KBM-7 (cell line): ENCODE measurements at places on chromosomes 1 and 21.

DNA sequence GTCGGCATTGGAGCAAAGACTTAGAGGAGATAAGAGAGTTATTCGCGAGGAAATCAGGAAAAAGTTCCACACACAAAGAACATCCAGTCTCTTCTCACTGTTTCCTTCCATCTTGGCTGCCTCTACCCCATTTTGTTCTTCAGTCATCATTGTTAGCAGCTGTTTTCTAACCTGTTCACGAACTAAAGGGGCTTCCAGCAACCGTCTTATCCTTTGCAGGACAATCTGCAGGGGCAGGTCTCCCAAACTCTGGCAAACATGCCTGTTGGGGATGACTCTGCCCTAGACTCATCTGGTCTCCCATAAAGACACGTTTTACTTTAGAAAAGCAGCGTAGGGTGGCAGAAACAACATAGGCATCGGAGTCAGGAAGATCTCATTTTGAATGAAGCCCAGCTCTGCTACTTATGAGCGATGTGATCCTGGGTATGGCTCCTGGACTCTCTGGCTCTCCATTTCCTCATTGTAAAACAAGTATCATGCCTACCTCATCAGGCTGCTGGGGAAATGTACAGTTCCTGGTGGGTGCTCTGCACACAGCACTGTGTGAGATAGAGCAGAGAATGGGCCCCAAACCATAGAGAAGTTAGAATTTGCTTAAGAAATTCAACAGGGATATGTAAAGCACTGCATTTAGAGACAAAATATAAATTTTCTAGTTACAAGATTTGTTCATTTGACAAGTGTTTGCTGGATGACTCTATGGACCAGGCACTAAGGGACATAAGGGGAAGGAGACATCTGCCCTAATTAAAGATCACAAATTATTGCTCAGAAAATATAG lies 59.7 kb downstream of the MEF2D start:
- no peak for DNase-seq

DNA sequence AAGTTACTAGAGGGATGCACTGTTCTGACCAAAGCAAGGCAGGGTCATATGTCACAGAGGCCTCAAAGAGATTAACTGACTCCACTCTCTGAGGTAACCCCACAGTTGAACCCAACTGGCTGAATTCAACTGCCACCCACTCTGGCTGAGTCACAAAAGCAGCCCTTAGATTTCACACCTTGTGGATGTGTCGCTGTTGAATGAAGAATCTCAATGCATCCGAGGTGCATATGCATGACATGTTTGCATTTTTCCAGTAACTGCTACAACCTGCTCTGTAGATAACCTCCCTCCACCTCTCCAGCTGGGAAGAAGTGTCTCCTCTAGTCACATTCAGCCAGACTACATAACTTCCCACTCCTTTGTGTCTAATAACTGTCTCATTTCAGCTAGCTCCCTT lies 27.9 kb upstream of the KIF21B start:
- no peak for DNase-seq

DNA sequence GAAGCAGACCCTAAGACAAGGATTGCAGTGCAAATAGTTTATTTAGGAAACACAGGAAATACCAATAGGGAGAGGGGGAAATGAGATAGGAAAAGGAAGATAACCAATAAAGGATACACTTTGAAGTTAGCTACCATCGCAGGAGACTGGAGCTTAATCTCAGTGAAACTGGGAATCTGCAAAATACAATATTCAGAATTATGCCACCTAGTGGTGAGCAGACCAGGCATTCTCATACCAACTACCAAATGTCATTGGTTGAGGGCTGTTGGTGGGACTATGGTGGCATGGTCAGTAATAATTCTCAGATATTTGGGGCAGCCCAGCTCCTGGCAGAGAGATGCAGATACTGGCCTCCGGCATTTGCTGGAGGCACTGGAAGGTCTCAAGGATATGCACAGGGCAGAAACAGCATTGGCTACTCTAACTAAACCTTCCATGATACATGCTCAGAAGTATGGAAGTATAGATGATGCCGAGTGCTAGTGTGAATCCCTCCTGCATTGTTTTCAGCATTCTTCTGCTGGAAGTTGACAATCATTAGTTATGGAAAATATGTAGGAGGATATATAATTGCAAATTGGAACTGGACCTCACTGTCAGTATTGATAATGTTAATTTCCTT lies 11.8 kb upstream of the ZFP69B start:
- peak; percentile 31 for DNase-seq

DNA sequence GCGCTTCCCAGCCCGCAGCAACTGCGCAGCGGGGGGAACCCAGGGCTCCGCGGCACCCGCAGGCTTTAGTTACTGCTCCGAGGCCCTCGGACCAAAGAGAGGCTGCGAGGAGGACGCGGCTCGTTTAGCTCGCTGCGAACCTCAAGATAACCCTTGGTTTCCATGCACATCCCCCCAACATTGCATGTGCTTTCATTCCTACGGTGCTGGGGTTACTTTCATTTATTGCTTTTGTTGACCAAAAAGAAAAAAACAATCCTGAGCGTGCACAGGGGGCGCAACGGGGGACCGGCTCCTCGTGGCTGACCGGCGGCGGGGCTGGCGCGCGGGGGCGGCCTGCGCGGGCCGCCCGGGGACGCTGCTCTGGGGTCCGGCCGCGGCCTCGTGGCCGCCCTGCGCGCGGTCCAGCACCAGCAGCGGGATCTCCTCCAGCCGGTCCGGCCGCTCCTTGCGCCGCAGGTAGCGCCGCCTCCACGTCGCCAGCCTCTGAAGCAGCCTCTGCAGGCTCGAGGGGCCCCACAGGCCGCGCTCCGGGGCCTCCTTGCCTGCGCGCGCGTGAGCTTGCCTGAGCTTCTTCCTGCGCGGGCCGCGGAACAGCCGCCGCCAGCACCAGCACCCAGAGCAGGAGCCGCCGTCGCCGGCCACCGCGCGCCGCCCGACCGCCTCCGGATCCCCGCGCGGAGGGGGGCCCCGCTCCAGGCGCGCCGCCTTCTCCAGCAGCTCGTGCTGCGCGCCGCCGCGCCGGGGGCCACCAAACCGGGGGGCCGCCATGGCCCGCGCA lies 77.4 kb downstream of the DESI2 start:
- no peak for DNase-seq

DNA sequence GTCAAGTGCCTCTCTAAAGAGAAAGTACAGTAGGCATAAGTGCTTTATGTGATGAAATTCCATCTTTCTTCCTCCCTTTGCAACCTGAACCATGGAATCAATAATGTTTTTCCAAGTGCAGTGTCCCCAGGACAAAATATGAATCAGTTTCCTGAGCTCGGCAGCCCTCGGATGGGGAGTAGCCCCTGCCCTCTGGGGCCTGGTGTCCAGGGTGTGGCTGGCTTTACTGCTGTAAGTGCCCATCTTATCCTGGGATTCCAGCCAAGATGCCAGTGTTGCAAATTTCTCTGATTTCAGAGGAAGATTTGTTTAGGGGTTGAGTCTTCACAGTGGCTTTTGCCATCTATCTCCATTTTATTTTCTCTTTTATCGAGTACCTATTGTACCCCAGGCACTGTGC lies 40.5 kb upstream of the SRP9 start:
- no peak for DNase-seq

- no peak for DNase-seq
Observed at GRCh38 chr1:98147280-98147679, 226.4 kb upstream of the DPYD start.

DNA sequence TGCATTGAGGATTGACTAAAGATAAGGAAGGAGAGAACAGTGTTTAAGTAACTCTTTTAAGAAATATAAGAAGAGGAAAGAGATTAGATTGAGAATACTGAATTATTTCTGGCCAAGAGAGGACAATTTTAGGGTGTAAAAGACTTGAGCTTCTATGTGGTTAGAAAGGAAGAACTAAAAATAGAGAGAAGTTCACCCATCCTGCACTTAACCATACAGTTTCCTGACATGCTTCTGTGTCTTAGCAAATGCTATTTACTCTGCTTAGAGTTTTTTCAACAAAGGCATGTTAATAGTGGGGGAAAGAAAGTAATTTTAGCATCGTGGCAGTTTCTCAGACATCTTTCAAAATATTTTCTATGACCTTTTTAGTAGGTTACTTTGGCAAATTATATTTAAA lies 122.8 kb upstream of the GPR52 start:
- peak; percentile 19 for DNase-seq

DNA sequence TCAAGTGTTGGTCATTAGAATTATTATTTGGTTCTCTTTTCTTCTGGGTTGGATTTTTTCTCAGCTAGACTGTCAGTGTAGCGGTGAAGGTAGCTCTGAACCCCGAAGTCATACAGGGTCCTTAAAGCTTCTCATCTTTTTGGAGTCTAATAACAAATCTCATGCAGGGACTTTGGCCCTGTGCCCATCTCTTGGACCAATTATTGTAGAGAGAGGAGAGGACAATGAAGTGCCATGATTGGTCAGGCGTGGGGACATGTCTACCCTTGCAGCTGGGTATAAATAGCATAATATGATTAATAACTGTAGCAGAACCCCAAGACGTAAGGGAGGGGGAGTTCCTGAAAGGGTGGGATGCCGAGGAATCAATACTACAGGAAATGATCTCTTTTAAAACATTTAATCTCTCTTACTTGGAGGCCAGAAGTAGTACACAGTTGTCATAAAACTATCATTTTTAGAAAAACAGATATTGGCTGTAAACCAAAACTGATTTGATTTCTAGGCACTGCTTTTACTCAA lies 8.8 kb downstream of the MAGI3 start:
- no peak for DNase-seq

DNA sequence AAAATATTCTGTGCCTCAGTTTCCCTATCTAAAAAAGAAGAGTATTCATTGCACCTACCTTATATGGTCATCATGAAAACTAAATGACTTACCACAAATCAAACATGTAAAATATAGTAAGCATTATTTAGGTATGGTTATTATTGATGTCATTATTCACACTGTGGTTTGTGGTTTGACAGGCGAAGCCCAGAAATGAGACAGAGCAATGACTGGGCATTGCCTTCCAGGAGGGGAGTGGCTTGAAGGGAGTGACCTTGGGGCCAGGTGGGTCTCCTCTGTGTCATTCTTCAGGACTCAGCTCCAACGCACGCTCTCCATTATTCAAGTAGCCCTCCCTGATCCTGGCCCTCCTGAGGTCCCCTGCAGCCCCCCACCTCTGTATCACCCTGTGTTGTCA lies 133.7 kb downstream of the DMRTA2 start:
- no peak for DNase-seq

- no peak for DNase-seq
Observed at GRCh38 chr1:38360807-38361206, 314.2 kb upstream of the POU3F1 start.

GRCh38 chr1:101137144-101138126 lies 99.4 kb upstream of the S1PR1 start:
- peak; percentile 18 for DNase-seq

- peak; percentile 71 for DNase-seq
Observed at GRCh38 chr1:225425201-225425786, 2.5 kb downstream of the LBR start.

GRCh38 chr1:178937695-178938094 lies 66.8 kb upstream of the ANGPTL1 start:
- no peak for DNase-seq

- DNase-seq: no peak
Observed at GRCh38 chr1:24903955-24904730, 25.9 kb downstream of the RUNX3 start.

GRCh38 chr1:100177295-100178041 lies 588 bp downstream of the LRRC39 start:
- no peak for DNase-seq

DNA sequence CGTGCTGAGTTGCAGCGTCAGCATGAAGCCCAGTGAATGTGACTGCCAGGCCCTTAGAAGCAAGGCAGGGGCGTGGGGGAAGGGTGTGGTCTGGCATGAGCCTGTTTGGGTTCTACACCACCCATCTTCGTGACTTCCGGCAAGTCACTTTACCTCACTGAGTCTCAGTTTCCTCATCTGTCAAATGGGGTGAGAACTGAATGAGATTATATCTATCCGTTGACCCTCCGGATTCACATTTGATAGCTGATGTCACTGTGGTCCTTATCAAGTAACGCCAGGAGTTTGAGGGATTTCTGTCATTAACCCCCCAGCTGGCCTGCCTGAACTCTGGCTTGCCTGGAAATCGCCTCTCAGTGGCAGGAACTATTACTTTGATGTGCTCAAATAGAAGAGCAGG lies 15.6 kb downstream of the MRPL37 start:
- no peak for DNase-seq

DNA sequence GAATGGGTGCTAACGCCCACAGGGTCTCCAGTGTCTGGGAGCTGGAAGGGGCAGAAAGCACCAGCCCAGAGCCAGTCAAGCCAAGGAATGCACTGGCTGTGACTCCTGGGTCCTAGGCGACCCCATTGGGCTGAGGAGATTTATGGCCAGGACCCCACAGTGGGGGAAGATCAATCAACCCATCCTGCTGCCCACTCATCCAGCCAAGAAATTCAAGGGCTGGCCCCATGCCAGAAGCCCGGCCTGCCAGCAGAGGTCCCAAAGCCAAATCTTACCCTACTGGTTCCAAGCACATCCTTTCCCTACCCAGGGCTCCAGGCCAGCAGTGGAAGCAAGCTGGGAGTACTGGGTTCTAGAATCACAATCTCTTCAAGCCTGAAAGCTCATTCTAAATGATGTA lies 6.8 kb upstream of the PDZK1IP1 start:
- DNase-seq: no peak

DNA sequence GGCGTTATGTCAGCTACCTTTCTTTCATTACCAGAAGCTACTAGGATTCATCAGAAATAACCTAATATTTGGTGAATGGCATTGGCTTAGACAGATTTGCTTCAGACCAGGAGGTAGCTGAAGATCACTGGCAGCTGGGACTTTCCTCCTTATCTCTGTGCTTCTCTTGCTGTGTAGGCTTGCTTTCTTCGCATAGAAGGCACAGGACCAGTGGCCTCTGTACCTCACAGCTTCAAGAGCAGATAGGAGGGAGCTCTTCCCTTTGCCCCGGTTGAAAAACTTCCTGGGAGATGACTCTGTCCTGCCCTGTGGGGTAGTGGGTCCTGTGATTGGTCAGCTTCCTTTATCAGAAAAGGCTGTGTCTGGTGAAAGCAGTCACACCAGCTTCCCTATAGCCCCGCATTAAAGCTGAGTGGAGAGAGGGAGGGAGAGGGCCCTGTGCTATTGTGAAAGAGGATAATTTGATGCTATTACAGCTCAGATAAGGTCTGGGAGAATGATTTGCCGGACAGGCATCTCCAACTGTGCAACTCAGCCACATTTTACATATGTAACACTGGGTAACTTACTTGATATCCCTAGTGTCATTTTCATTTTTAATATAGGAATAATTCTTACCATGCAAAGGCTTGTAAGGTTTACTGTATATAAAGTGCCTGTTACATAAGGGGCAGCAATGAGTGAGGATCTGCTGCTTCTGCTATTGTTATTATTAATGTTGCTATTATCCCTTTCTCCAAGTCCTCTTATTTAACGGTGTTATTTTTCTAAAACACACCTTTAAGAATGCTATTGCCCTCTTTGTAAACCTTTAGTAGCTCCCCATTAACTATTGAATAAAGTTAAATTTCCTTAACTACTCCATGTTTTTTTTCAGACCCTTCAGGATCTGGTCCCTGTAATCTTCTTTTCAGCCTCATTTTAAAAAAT lies 31.6 kb downstream of the OSBPL9 start:
- DNase-seq: peak; percentile 60

GRCh38 chr1:51986718-51987117 lies 3.8 kb downstream of the RAB3B start:
- DNase-seq: no peak
